ENCODE measurements at places on chromosomes 4 and X. TPM values are rescaled to one million over a fixed set of nuclear protein-coding genes. Genes with fewer than 3 reads are reported as not detected.

The ARHGAP6 gene
- total RNA-seq = 3.8 TPM

The CHST7 gene
- total RNA-seq = 15.1 TPM

The GYPB gene
- total RNA-seq = not detected

The POLA1 gene
- 6.0 TPM for total RNA-seq

The RBMXL3 gene
- not detected for total RNA-seq

The HS3ST1 gene
- total RNA-seq = 1.4 TPM

The GAGE13 gene
- total RNA-seq = not detected

The USP26 gene
- total RNA-seq = not detected

The SASH3 gene
- total RNA-seq = 2.5 TPM

The TAPT1 gene
- total RNA-seq = 34.2 TPM

The TGIF2LX gene
- total RNA-seq = not detected

The VCX3B gene
- not detected for total RNA-seq

GRCh38 chr4:68062501-68062900, 67.2 kb downstream of the TMPRSS11F start:
- no peak for DNase-seq

- no peak for DNase-seq
Observed at GRCh38 chr4:114311787-114312186, 286.8 kb upstream of the UGT8 start.

DNA sequence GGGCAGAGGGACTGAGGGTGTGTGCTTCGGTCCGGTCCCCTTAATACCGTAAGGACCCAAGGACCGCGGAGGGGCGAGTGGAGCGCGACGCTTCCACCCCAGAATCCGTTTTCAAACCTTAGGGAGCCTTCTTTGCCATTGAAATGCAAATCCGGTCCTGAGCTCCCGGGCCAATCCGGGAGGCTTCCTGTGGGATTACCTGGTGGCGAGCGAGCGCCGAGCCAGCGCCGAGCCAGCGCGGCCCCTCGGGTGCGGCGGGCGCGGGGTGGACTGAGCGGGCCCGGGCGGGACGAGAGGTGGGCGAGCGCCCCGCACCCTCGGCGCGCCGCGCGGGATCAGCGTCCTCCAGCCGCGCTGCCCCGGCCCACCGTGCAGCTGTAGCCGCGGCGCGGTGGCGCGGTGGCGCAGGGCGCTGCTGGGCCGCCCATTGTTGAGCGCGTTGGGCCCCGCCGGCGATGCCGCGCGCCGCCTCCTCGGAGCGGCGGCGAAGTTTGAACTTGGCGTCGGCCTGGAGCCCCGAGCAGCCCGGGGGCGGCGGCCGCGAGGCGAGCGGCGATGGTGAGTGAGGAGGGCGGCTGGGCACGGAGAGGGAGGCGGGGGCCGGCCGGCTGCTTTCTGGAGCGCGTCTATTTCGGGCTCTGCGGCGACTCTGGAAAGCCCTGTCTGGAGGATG, 208.7 kb downstream of the SOWAHB start:
- peak; percentile 69 for DNase-seq

GRCh38 chr4:126268106-126268505, 953.4 kb downstream of the FAT4 start:
- DNase-seq = no peak

- DNase-seq = no peak
Observed at GRCh38 chrX:17495052-17495451, 120.1 kb downstream of the NHS start.

- no peak for DNase-seq
Observed at GRCh38 chr4:26885912-26886274, 25.3 kb downstream of the STIM2 start.

GRCh38 chr4:58658701-58659100, 1548.5 kb upstream of the IGFBP7 start:
- DNase-seq = no peak

GRCh38 chr4:164204434-164204833, 549.5 kb upstream of the SMIM31 start:
- DNase-seq = no peak

- DNase-seq = no peak
Observed at GRCh38 chrX:150035531-150035930, 97.2 kb upstream of the EOLA2 start.

DNA sequence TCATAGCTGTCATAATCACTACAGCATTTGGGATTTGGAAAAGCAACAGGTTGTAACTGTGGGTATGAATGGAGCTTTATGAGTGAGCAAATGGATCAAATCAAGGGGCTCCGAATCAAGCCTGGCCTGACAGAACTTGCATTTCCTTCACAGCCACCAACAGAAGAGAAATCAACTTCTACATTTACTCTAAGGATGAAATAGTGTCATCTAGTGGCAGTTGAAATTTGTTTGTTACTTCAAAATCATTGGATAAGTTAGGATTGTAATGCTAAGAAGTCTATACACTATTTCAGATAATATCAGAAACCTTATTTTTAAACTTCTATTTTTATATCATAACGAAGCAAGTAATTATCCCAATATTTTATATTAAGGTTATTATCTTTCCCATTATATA, 10.7 kb upstream of the WDR17 start:
- DNase-seq = no peak

GRCh38 chr4:2497324-2497723, 28.4 kb downstream of the RNF4 start:
- no peak for DNase-seq

- no peak for DNase-seq
Observed at GRCh38 chr4:121656269-121656641, 40.5 kb downstream of the ANXA5 start.

GRCh38 chrX:112081781-112082652, 559 bp downstream of the TRPC5 start:
- DNase-seq = no peak

DNA sequence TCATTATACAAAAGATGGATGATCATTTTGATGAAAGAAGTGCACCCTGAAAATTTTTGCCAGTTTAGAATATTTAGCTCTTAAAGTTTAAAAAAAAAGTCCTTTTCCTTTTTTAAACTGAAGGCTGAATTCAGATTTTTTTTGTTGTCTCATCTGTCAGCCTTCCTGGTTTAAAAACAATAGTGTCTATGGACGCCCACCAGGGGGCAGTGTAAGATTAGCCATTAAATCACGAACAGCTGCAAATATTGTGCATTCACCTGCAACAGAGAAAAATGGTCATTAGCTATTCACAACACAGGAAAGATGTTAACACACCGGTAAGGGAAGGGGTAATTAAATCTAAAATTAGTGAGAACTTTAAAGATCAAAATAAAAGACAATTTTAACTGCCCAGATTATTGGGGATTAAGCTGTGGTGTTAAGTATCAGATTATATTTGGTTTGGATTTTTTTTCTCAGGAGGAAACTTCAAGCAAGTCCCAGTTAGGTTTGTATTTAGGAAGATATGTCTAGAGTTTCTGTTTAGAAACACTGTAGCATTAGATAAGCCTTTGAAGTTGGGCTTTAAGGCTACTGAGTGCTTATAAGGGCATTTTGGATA, 4.4 kb upstream of the CXorf38 start:
- DNase-seq = no peak

GRCh38 chrX:153662266-153662665, 11.3 kb downstream of the PNCK start:
- DNase-seq = peak; percentile 75

- DNase-seq = no peak
Observed at GRCh38 chr4:16952462-16952871, 54.0 kb upstream of the LDB2 start.

DNA sequence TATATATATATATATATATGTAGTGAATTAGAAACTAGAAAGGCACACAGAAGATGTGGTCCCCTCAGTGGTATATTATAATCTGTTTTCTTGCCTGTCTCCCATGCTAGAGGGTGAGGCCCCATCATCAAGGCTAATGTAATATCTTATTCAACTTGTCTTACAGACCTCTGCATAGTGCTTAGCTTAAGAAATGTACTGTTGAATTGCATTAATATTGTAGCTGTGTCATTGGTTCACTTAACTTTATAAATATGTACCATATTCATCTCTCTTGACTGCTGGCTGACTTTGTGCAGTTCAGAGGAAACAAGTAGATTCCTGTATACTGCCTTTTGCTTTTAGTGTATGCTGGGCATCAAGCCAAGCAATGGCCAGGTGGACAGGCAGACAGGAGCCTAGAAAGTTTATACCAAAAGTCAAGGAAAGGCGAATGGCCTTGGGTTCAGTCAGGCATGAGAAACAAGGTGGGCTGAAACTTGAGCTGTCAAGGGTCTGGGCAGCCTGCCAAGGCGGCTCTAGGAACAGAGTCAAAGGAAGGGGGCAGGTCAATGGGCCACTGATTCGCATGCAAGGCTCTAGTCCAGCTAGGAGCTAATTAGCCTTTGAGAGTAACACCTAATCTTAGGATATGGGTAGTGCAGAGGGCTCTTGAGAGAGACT, 78.8 kb upstream of the LEF1 start:
- DNase-seq = no peak

GRCh38 chrX:133726211-133726630, 259.2 kb downstream of the GPC3 start:
- no peak for DNase-seq

- DNase-seq = no peak
Observed at GRCh38 chr4:95190751-95191436, 357.9 kb downstream of the UNC5C start.

GRCh38 chr4:113316879-113317278, 267.4 kb downstream of the ANK2 start:
- no peak for DNase-seq

- DNase-seq = no peak
Observed at GRCh38 chr4:78032446-78032845, 24.7 kb upstream of the FRAS1 start.

DNA sequence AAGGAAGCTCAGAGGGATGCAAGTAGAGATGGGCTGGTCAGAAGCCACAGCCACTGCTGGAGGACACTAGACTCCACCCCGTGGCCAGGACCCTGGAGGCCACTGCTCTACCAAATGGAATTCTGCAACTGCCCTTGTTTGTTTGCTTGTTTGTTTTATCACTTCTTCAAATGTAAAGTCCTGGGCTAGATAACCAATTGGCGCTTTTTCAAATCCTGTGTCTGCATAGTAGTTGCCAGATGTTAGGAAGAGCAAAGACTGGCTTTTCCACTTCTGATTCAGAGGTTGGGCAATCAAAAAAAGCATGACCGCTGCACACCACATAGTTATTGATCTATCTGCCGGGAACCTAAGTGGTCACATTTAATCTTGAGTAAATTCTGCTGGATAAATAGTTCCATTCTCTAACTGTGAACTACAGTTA, 255.2 kb upstream of the SFRP2 start:
- DNase-seq = no peak

All from Right ventricle myocardium inferior (tissue), 1 donor.